Activated gamma-delta T cell treated with anti-CD3 and anti-CD28 coated beads, Interleukin-2, amount 50 U/mL, for 16 hours (primary cell): ENCODE measurements at places on chromosomes 12 and 14.
A peak's percentile ranks its signal among the peaks of the same experiment; 100 is the strongest.

DNA sequence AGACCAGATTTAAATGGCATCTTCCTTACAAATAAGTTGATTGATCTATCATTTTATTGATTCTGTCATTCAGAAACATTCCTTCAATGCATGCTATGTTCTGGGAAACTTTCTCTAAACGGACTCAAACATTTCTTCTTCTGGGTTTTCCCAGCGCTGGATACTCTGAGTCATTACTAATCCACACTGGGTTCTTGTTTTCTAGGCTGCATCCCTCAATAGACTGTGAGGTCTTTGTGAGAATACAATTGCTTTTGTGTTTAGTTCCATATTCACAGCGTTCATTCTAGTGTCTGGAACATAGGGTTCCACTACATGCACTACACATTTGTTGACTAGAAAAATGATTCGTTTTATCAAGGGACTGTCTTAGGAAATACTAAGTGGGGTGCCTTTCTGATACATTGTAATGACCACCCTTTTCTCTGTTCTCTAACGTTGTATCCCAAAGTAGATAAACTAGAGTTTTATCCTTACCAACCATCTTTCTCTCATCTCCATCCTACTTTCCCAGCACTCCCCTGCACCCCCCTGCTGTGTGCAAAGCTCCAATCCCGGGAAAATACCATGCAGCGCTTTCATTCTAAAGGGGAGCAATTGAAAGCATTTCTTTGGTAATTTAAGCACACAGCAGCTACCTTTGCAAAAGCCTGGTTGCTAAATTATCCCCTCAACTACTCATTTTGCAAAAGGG is 878.7 kb downstream of the DIO2 start:
- DNase-seq: no peak

GRCh38 chr14:76112889-76113624 is 38.7 kb upstream of the GPATCH2L start:
- DNase-seq: no peak

- no peak for DNase-seq
Measured at GRCh38 chr12:115001571-115002180, 317.7 kb upstream of the TBX3 start.

DNA sequence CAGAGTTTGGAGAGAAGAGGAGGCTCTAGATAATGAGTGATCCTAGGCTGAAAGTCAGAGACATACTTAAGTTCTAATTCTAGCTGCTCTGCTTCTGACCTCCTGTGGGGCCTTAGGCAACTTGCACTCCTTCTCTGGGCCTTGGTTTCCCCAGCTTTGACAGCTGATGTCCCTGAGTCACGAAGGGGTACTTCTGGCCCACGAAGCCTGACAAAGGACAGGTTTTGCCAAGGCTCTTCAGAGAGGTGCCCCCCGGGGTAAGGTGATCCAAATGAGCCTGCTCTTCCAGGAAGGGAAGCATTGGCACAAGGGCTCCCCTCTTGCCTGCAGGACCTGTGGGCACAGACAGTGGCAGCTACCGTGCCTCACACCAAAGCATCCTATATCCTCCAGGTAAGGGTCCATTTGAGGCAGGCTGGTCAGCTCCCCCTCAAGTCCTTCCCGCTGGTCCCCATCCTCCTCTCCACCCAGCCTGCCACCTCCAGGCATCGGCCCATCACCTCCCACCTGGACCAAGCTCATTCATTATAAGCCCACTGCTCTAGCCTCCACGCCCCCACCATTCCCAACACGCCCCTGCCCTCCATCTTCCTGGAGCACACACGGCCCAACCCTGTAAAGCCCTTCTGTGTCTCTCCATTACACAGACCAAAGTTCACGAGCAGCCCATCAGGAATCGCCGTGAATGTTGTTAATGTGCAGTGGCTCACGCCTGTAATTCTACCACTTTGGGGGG is 1.9 kb upstream of the PPP1R13B start:
- no peak for DNase-seq

GRCh38 chr12:69885658-69886057 is 60.6 kb downstream of the MYRFL start:
- no peak for DNase-seq

GRCh38 chr14:77219591-77219990 is 38.0 kb downstream of the TMEM63C start:
- no peak for DNase-seq

GRCh38 chr12:90958347-90958746 is 3.4 kb upstream of the CCER1 start:
- no peak for DNase-seq

- no peak for DNase-seq
Measured at GRCh38 chr12:32893458-32893857, 3.1 kb downstream of the PKP2 start.

GRCh38 chr14:72515779-72516770 is 377.8 kb downstream of the DPF3 start:
- no peak for DNase-seq

DNA sequence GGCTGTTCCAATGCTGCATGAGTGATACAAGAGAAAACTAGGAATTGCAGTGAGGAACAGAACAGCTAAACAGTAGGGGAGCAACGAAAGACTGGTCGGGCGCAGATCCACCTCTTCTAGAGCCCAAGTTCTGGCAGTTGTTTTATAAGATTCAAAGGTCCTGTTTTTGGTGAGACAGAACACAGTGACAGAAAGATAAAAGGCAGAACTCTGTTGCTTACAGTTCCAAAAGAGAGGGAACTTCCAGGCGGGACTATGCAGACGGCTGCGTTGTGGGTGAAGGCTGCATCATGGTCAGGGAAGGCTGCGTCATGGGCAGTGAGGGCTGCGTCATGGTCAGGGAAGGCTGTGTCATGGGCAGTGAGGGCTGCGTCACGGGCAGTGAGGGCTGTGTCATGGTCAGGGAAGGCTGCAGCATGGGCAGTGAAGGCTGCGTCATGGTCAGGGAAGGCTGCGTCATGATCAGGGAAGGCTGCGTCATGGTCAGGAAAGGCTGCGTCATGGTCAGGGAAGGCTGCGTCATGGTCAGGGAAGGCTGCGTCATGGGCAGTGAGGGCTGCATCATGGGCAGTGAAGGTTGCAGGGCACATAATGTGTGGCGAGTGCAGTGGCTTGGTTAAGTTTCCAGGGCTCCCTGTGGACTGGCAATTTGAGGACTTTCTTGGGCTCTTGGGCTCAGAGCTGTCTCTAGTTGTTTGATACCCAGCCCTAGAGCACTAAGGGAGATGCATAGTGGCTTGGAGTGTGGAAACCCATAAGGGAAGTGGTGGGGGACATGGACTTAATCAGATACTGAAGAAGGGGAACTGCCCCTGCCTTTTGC is 619.9 kb downstream of the AACS start:
- no peak for DNase-seq

- DNase-seq: no peak
Measured at GRCh38 chr14:101734246-101734847, 27.2 kb upstream of the PPP2R5C start.

DNA sequence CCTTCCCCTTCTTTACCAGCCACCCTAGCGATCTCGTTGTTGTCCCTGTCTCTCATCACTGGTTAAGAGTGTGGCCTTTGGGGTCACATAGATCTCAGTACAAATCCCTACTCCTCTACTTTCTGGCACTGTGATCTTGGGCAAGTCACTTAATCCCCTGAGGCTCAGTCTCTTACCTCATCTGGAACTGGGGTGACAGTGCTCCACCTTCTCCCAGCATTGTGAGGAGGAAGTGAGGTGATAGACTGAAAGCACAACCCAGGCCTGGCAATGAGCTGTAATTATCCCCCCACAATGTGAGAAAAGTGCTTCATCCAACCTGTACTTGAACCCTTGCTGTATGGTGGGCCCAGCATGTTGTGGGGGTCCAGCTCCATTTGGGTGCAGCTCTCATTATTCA is 48.0 kb downstream of the IRAK3 start:
- DNase-seq: no peak

DNA sequence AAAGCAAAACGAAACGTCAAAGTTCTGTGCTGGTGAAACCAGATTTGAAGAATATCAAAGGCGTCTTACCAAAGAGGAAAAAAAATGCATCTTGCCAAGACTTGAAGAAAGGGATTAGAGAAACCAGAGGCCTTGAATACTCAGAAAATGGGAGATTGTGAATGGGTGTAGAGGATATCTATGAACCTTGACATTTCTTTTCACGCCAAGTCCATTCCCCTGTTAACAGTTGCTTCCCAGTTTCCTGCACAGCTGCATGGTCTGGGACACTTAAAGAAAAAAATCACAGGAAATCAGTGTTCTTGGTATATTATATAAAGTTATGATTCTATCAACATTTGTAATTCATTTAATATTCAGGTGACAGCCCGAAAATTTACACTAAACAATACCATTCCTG is 1.4 kb upstream of the GTF2A1 start:
- no peak for DNase-seq

GRCh38 chr14:53757732-53758131 is 198.9 kb downstream of the BMP4 start:
- no peak for DNase-seq

- no peak for DNase-seq
Measured at GRCh38 chr12:126704609-126705008, 1562.4 kb upstream of the TMEM132C start.

- no peak for DNase-seq
Measured at GRCh38 chr12:124413401-124413800, 118.5 kb downstream of the RFLNA start.

DNA sequence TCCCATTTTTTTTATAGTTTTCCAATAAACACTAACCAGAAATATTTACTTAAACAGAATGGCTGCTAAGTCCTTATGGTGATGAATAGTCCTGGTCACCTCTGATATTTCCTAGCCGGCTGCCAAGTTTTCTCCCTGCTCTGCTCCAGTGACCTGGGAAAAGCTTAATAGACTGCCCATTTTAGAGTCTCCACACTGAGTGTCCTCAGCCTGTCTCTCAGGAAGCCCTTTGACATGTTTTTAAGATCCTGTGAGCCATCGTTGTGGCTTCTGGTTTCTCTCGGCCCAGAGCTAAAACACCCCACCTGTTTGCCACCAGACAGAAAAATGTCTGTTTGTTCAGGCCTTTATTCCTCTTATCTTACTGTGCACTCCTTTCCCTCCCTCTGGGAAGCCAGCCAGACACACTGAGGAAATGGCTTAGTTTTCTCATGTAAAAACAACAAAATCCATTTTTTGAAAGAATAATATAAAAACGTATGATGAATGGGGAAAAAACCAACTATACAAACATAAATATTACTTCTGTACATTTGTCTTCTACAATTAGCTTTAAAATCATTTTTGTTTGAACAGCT is 25.4 kb upstream of the ALDH2 start:
- DNase-seq: no peak

GRCh38 chr12:3757261-3757660 is 4.4 kb upstream of the CRACR2A start:
- no peak for DNase-seq

GRCh38 chr12:16955083-16955657 is 349.2 kb upstream of the LMO3 start:
- DNase-seq: no peak

DNA sequence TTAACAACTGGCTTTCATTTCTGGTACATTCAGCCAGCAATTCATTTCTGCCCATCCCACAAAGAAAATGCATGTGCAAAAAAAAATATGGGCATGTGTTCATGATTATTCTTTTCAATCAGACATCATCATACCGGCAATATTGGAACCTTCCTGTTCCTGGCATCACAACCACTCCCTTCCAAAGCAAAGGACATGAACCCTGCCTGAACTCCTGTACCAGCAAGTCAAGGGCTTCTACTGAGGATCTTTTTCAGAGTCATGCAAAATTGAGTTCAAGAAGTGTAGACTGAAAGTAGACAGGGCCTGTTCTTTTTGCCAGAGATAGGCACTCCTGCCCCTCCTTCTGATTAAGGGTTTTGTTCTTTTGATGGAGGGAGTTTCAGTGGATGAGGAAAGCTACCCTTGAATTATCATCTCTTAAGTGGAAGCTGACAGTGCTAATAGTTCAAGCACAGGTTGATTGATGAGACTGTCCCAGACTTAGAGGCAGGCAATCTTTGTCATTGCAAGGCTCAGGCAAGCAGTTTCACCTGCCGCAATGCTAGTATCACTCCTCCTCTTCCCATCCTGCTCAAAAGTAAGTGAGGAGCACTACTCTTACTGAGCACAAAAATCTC is 22.3 kb upstream of the DIO2 start:
- DNase-seq: no peak

- DNase-seq: no peak
Measured at GRCh38 chr12:15979096-15980092, 68.3 kb downstream of the DERA start.

DNA sequence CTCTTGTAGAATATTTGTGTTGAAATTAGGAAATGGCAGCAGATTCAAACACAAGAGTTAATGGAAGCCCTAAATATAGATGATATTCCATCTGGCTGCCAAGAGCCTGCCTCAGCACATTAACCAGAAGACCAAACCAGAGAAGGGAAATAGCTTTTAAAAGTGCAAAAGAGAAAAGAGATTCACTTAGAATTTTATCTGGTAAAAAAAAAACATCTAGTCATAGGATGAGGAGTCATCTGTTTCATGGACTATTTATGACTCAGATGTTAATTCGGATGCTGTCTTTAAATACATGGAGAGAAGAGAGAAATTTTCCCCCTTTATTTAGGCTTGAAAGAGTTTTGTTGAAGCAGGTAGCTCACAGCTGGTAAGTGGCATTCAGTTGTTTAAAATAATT is 201.6 kb upstream of the NUDT4 start:
- DNase-seq: no peak

DNA sequence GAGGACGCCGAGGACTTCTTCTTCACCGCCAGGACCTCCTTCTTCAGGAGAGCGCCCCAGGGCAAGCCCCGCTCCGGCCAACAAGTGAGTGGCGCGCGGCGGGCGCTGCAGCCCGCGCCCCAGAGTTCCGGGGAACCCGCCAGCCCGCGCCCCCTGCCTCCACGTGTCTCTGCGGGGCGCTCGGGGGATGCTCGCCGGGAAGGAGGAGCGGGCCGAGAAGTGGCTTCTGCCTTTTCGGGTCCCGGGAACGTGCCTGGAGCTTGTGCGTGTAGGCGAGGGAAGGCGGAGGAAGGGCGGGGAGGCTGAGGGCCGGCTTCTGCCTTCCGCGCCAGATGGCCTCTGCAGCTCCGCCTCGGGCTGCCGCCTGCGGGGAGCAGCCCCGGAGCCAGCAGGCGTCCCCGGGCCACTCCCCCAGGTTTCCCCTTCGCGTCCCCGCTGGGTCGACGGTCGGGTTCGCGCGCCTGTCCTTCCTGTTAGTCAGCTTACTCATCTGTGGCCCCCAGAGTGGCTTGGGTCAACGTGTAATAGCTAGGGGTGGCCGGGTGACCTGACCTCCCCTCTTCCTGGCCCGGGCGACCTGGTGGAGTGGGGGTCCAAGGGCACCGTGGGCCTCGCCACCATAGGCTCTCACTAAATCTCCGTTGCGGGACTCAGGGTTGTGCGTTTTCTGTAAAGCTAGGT is 505 bp downstream of the RASSF3 start:
- DNase-seq: peak; percentile 54

DNA sequence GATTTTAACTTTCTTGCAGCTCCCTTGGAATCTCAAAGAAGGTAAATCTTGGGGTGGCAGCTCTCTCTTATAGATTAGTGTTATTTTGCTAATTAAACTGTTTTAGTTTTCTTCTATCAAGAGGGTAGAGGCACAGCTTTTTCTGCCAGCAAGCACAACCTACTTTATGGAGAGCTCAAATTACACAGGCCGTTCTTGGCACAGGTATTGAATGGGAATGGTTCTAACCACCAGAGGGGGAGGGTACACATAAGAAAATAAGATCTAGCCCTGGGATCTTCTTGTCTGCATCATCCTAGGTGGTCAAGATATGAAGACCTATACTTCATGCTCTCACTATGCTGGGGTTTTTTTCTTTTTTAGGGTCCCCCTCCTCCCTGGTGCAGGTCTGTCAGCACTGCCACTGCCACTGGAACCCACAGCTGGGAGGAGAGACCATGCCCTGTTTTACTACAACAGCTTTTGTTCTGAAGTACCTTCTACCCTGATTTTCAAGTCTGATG is 48.6 kb upstream of the STAC3 start:
- DNase-seq: no peak

GRCh38 chr12:129332286-129332685 is 479.0 kb downstream of the GLT1D1 start:
- DNase-seq: no peak
